Activated CD8-positive, alpha-beta T cell treated with anti-CD3 and anti-CD28 coated beads, Interleukin-2, amount 10 ng/mL, durations not matched to agents 7 days and 5 days (primary cell): ENCODE measurements at places on chromosomes 6 and 20.

- H3K4me1 ChIP-seq: no peaks in the 10 kb centered on the region
- H3K27ac ChIP-seq: no peak overlapping the region
- H3K4me3 ChIP-seq: no peak overlapping the region
- H3K27me3 ChIP-seq: no peaks in the 10 kb centered on the region
Observed at GRCh38 chr6:116714296-116714695, 33.3 kb downstream of the KPNA5 start.

- no peaks in the 10 kb centered on the region for H3K36me3 ChIP-seq
- H3K4me1 ChIP-seq: no peaks in the 10 kb centered on the region
- H3K27ac ChIP-seq: no peak overlapping the region
Observed at GRCh38 chr6:73363537-73363875, 1.0 kb downstream of the KHDC3L start.

GRCh38 chr6:2556761-2557160, 194.0 kb downstream of the MYLK4 start:
- peaks cover 43% of the 10 kb centered on the region for H3K27me3 ChIP-seq
- DNase-seq: no peak
- no peak overlapping the region for H3K27ac ChIP-seq

- H3K4me3 ChIP-seq: no peak overlapping the region
- H3K27ac ChIP-seq: no peak overlapping the region
- H3K27me3 ChIP-seq: no peaks in the 10 kb centered on the region
- no peaks in the 10 kb centered on the region for H3K4me1 ChIP-seq
Observed at GRCh38 chr6:1686117-1687098, 76.7 kb downstream of the FOXC1 start.

DNA sequence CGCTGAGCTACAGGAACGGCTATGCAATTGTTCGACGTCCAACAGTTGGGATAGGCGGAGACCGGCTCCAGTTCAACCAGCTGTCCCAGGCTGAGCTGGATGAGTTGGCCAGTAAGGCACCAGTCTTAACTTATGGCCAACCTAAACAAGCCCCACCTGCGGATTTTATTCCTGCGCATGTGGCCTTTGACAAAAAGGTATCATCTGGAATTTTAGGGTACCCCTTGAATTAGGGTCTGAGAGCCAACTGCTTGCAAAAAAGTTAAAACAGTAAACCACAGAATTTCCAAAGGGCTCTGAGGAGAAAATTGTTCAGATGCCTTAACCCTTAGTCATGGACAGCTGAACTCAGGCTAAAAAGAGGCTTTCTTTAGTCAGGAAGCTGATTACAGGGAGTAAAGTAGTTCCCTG, 3.8 kb downstream of the EFHC1 start:
- no peaks in the 10 kb centered on the region for H3K27me3 ChIP-seq
- no peaks in the 10 kb centered on the region for H3K36me3 ChIP-seq
- peaks cover 7% of the 10 kb centered on the region for H3K4me1 ChIP-seq
- H3K4me3 ChIP-seq: no peak overlapping the region

- no peak for DNase-seq
- peaks cover 8% of the 10 kb centered on the region for H3K4me1 ChIP-seq
- no peak overlapping the region for H3K27ac ChIP-seq
- H3K36me3 ChIP-seq: peaks cover 38% of the 10 kb centered on the region
Observed at GRCh38 chr20:25686081-25687067, 10.3 kb downstream of the ZNF337 start.
